Purkinje cell (primary cell): ENCODE measurements at places on chromosomes 7 and 10. TPM values are rescaled to one million over a fixed set of nuclear protein-coding genes. Genes with fewer than 3 reads are reported as not detected.

Gene BLNK
- 0.70 TPM in 1 of 2 replicates, not detected in the other for polyA plus RNA-seq

Gene ANKRD61
- not detected in 2 replicates for polyA plus RNA-seq

Gene KAZALD1
- polyA plus RNA-seq, result not detected in 2 replicates

Gene FAM221A
- polyA plus RNA-seq, result 44.1 and 56.9 TPM in 2 replicates

Gene GPR26
- 0.06 and 0.67 TPM in 2 replicates for polyA plus RNA-seq

Gene OPN4
- polyA plus RNA-seq, result 0.20 TPM in 1 of 2 replicates, not detected in the other
